ELR (cell line): ENCODE measurements at places on chromosomes 13 and 19.
A peak's percentile ranks its signal among the peaks of the same experiment; 100 is the strongest.

GRCh38 chr13:105232439-105232838 lies 1303.0 kb downstream of the EFNB2 start:
- no peak for DNase-seq

GRCh38 chr19:33177417-33177979 lies 16.6 kb upstream of the LRP3 start:
- DNase-seq = peak; percentile 71

DNA sequence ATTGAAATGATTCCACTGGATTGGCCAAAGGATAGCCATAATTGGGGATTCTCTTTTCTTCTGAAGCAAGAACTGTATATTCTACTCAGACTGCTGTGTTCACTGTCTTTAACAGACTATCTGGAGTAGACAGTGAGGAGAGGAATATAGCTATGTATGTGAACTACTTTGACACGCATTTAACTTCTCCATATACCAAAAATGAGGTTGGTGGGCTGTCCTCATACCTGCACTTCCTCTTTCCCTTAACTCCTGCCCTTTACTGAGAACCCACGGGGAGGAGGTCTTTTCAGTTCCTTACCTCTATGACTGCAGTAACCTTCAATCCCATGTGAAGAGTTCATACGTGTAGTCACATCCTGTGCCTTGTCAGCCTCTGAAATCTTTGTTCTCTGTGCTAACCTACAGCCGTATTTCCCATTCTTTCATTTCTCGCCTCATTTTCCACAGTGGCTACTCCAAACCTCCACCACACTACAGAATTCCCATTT lies 305.8 kb downstream of the MTUS2 start:
- DNase-seq = no peak

DNA sequence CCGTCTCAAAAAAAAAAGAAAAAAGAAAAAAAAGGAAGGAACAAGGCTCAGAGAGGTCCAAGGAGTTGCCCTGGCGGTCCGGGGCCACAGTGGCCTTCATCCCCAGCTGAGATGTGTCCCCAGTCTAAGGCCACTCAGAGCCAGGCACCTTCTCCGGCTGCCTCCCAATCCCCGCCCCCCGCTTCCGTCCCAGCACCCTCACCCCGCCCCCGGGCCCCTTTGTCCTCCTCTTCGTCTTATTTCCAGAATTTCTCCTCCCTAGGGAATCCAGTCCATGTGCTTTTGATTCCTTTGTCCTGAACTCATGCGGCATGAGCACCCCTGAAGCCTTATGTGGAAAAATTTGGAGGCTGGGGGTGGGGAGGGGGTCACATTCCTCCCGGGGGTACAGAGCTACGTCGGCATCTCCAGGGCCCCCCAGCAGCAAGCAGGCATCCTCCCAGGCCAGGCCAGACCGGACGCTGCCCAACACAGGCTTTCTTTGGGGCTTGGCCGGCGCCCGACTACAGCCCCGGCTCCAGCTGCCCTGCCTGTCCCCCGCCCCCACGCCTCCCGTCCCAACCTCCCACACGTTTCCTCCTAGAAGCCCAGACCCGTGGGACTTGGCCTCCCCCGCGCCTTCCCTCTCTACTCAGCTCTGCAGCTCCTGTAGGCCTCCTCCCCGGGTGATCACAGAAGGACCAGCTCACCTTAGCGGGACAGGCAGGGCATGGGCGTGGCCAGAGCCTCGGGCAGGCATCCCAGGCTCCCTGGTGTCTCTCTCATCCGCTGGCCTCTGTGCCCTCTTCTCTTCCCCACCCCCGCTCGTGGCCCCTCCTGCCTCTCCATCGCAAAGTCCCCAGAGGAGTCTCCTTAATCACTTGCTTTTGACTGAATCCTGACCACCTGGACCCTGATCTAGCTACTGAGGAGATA lies 17.8 kb upstream of the ADGRE5 start:
- peak; percentile 56 for DNase-seq

GRCh38 chr13:48155848-48156247 lies 60.9 kb upstream of the MED4 start:
- DNase-seq = peak; percentile 80

DNA sequence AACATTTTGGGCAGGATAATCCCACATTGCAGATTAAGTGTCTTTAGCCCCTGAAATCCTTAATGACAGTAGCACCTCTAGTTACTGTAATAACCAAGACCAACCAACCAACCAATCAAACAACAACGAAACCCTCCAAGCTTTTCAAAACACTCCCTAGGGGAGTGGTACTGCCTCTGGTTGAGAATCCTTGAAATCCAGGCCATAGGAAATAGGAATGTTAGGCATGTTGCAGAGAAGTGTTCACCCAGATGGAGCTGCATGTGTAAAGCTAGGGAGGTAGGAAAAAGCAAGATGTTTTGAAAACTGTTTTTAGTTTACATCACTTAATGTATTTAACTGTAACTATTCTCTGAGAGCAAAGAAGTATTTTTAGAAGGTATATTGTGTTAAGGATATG lies 4.5 kb downstream of the LACC1 start:
- no peak for DNase-seq

- no peak for DNase-seq
Observed at GRCh38 chr13:101739382-101740178, 287.1 kb downstream of the ITGBL1 start.

GRCh38 chr13:51105046-51105445 lies 6.0 kb downstream of the C13orf42 start:
- DNase-seq = no peak

DNA sequence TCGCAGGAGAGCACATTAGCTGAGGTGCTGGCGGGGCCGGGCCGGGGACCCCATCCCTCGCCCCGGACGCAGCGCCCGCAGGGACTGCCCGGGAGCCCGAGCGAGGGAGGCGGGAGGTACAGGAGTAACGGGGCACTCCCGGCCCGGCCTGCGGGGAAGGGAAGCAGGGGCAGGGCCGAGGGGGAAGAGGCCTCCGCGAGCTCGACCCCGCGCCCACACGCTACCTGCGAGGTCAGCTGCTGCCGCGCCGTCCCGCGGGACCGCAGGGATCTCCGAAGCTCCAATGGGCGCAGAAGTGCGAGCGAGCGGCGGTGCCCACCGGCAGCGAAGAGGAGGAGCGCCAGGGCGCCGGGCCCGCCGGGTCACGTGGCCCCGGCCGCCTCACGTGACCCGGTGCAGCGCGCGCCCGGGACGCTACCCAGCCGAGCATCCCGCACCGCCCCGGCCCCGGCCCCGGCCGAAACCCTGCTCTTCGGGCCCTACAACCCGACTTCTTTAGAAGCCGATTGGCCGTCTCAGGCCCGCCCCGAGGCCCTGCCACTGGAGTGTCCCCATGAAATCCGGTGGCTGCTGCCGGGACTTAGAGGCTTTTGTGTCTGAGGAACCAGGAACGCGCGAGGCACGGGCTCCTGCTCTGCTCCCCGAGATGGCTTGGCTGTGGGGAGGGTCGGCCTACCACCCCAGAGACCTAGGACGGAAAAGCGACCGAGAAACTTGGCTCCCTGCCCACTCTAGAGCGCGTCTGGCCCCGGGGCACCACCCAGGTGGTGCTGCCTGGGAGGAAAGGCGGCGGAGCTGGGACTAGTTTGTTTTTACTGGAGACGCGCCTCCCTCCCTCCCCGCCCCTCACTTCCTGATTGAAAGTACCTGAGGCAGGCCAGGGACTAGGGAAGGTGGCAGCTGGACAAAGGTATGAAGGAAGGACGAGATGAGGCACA lies at the start of gene RCBTB1:
TSS of gene RCBTB1 (minus strand) at position 339 of the 938 bp plus-strand sequence. CDS start 18,279 bp downstream, outside the sequence.
- peak; percentile 78 for DNase-seq

DNA sequence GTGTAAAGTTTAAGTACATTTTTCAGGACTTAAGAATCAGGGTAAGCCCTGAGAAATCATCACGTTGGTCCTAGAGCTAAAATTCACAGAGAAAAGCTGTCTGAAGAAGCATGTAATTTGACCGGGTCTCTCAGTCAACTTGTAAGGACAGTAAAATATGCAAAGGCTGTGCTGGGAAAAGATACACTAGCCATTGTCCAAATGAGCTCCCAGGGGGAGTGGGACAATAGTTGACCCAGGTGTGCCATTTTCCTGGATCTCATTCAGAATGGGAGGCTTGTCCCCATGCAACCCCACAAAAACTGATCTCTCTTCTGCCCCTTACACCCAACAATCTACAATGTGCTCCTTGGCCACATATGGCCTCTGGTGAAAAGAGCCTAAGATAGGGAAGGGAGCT lies 437.9 kb downstream of the KLF12 start:
- DNase-seq = no peak

DNA sequence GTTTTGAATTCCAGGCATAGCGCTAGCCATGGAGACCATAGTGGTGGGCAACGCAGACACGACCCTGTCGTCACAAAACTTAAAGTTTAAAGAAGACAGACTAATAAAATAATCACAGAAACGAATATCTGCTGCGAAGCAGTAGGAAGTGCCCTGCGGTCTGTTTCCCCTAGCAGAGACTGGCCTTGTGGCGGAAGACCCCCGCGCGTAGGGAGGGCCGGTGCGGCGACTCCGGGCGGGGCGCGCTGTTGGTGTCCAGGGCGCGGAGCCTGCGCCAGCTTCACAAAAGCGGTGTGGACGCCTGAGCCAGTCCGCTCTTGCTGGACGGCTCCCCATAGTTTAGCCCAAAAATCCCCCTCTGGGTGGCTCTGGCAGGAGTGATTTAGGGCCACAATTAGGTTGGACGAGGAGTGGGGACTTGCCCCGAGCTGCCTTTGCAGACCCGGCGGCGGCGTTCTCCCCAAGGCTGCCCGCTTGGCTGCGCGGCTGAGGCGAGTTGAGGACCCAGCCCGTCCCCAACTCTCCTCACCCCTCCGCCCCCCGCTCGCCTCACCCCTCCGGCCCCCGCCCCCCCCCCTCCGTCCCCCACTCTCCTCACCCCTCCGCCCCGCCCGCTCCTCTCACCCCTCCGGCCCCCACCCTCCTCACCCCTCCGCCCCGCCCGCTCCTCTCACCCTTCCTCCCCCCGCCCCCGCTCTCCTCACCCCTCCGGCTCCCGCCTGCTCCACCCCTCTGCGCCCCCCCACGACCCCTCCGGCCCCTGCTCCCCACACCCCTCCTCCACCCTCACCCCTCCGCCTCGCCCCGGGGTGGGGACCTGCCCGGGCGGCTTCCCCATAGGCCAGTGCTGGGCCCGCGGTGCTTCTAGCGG lies 14.2 kb upstream of the LATS2 start:
- no peak for DNase-seq

DNA sequence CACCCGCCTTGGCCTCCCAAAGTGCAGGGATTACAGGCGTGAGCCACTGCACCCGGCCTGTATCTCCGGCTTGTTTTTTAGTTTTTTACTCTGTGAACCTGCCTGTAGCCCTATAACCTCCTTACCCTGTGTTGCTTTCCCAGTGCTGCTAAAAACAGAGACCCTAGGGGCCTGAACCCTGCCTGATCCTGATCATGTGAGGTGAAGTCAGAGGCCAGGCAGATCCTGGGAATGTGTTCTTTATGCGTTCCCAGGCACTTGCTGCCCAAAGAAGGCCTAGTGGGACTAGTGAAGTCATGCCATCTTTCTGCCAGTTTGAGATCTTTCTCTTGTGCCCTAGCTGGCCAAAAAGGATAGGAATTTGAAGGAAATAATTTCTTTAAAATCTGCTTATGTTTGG lies 4.6 kb downstream of the UBA2 start:
- no peak for DNase-seq
